ENCODE measurements at places on chromosomes 11 and 22. TPM values are rescaled to one million over a fixed set of nuclear protein-coding genes. Genes with fewer than 3 reads are reported as not detected.

- no peaks in the 10 kb centered on the region for H3K27me3 ChIP-seq
- peaks cover 26% of the 10 kb centered on the region for H3K4me1 ChIP-seq
- H3K36me3 ChIP-seq: peaks cover 11% of the 10 kb centered on the region
- H3K27ac ChIP-seq: peak overlapping the region; percentile 64
- no peak overlapping the region for H3K4me3 ChIP-seq
Measured at GRCh38 chr11:923691-924405, 1.8 kb upstream of the AP2A2 start.

DNA sequence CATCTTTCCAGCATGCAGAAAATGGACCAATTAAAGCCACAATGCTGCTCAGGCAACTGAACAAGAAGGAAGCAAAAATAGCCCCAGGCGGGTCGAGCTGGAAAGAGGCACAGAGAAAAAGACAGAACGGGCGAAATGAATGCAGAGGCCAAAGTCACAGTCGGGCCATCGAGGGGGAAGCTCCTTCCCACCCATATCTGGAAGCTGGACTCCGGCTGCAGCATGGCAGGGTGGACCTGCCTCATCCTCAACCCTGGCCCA, 58.6 kb upstream of the PRDM11 start:
- H3K27ac ChIP-seq: no peak overlapping the region
- peaks cover 10% of the 10 kb centered on the region for H3K27me3 ChIP-seq
- no peaks in the 10 kb centered on the region for H3K36me3 ChIP-seq

GRCh38 chr11:61475433-61475832, 33.1 kb upstream of the LRRC10B start:
- no peaks in the 10 kb centered on the region for H3K27me3 ChIP-seq
- H3K4me1 ChIP-seq: peaks cover 4% of the 10 kb centered on the region
- no peak for DNase-seq
- H3K27ac ChIP-seq: no peak overlapping the region

DNA sequence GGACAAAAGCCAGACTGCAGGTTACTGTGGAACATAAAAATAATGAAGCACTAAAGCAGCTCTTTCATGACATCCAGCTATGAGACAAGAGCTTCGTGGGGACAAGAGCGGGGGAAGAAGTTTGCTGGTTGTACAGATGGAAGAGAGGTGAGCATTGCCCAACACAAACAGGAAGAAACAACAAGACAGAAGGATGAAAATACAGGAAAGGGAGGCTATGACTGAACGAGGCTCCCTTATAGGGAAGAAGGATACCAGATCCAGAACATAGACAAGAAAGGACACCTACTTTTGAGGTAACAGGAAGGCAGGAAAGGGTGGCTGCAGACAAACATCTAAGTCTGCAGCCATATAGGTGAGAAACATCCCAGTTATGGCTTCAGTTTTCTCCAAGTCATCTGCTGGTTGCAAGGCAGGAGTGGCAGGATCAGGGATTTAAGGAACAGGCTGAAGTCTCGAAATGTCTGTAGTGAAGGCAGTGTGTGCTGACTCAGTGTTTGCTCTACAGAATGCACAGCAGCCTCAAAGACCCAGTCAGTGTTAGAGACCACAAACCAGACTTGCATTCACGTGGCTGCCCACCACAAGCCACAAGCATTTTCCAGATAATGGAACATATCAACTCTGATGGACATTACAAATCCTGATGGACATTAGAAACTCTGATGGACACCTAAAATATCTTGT, 1.9 kb downstream of the CLTCL1 start:
- peak; percentile 22 for DNase-seq
- H3K4me1 ChIP-seq: peaks cover 25% of the 10 kb centered on the region
- H3K27me3 ChIP-seq: peaks cover 37% of the 10 kb centered on the region
- H3K36me3 ChIP-seq: no peaks in the 10 kb centered on the region
- H3K27ac ChIP-seq: no peak overlapping the region

DNA sequence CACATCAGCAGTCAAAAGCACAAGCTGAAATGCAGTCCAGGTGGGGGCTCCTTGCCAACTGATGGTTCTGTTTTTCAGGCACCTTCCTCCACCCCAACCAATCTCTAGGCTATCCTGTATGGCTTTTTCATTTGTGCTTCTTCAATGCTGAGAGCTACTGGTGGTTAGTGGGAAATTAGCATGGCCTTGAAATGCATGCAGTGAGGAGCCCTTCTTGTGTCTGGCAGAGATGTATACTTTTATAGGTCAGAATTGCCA, 167.4 kb downstream of the NAV2 start:
- H3K4me1 ChIP-seq: no peaks in the 10 kb centered on the region
- no peak overlapping the region for H3K4me3 ChIP-seq
- no peak for DNase-seq
- H3K27me3 ChIP-seq: peaks cover 3% of the 10 kb centered on the region
- H3K36me3 ChIP-seq: no peaks in the 10 kb centered on the region
- H3K27ac ChIP-seq: no peak overlapping the region

DNA sequence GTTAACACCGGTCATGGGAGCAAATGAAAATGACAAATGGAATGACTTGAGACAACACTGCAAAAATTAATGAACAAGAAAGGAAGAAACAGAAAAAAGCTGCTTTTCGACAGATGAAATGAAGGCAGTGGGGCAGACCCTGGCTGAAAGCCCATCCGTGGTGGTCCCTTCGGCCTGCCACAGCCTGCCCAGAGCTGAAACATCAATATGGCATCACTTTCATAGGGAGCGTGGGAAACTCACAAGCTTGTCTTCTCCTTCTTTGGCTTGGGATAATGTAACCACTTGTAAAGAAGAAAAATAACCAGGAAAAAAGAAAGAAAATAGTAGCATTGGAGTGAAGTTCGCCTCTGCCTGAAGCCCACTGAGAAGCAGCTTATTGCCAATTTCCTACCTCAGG, 78.8 kb downstream of the CTTN start:
- H3K4me1 ChIP-seq: no peaks in the 10 kb centered on the region
- H3K4me3 ChIP-seq: no peak overlapping the region
- no peak overlapping the region for H3K27ac ChIP-seq
- no peak for DNase-seq

- H3K36me3 ChIP-seq: peaks cover 43% of the 10 kb centered on the region
- H3K4me1 ChIP-seq: peaks cover 66% of the 10 kb centered on the region
- H3K27me3 ChIP-seq: peaks cover 16% of the 10 kb centered on the region
- peak overlapping the region; percentile 100 for H3K4me3 ChIP-seq
- DNase-seq: peak; percentile 52
Measured at GRCh38 chr11:62544581-62545436, 1.8 kb downstream of the AHNAK start.

- no peaks in the 10 kb centered on the region for H3K36me3 ChIP-seq
- no peaks in the 10 kb centered on the region for H3K27me3 ChIP-seq
- no peak overlapping the region for H3K27ac ChIP-seq
Measured at GRCh38 chr11:41403458-41403857, 56.0 kb downstream of the LRRC4C start.

GRCh38 chr11:92225125-92225567, 528 bp downstream of the FAT3 start:
- peaks cover 45% of the 10 kb centered on the region for H3K27me3 ChIP-seq
- H3K36me3 ChIP-seq: no peaks in the 10 kb centered on the region
- H3K4me1 ChIP-seq: no peaks in the 10 kb centered on the region
- no peak overlapping the region for H3K4me3 ChIP-seq

DNA sequence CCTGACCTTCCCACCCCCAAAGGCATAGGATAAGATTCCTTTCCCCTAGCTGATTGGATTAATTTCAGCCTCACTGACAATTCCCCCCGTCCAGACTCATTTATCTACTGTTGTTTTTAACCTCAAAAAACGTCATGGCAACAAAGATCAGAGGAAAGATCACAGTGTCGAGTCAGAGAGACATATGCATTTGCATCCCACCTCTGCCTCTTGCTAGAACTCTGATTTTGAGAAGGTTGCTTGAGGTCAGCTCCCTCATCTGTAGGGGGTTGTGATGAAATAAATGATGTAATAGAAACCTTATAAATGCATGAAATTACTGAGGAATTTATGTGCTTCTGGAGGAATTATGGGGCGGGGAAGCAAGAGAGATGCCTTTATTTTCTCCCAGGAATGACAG, 53.3 kb upstream of the SYN3 start:
- H3K36me3 ChIP-seq: no peaks in the 10 kb centered on the region
- no peaks in the 10 kb centered on the region for H3K27me3 ChIP-seq
- no peaks in the 10 kb centered on the region for H3K4me1 ChIP-seq
- DNase-seq: no peak
- H3K27ac ChIP-seq: no peak overlapping the region

GRCh38 chr11:6799402-6799801, at the start of gene OR6A2:
TSS of gene OR6A2 (minus strand) at chr11:6799689. CDS start at chr11:6795708, 3,981 bp downstream.
- DNase-seq: no peak
- H3K4me3 ChIP-seq: no peak within 1 kb of the TSS
- peaks cover 4% of the 10 kb centered on the region for H3K27me3 ChIP-seq
- no peaks in the 10 kb centered on the region for H3K36me3 ChIP-seq
- no peak within 1 kb of the TSS for H3K27ac ChIP-seq
- no peaks in the 10 kb centered on the region for H3K4me1 ChIP-seq

- H3K4me1 ChIP-seq: no peaks in the 10 kb centered on the region
- H3K4me3 ChIP-seq: no peak overlapping the region
- no peak for DNase-seq
Measured at GRCh38 chr22:26804911-26805539, 147.6 kb downstream of the MIAT start.

- no peaks in the 10 kb centered on the region for H3K36me3 ChIP-seq
- H3K4me1 ChIP-seq: peaks cover 17% of the 10 kb centered on the region
- H3K27ac ChIP-seq: no peak within 1 kb of the TSS
- H3K27me3 ChIP-seq: peaks cover 33% of the 10 kb centered on the region
Measured at GRCh38 chr11:66420671-66421476, at the start of gene NPAS4. TSS of gene NPAS4 (plus strand) at chr11:66421035. CDS start at chr11:66421180, 145 bp downstream.

SLC22A25 gene
- not detected for total RNA-seq

OR51B2 gene
- not detected for total RNA-seq

ISX gene
- total RNA-seq: not detected

HOATZ gene
- not detected for total RNA-seq

PLEKHB1 gene
- total RNA-seq: 8.6 TPM

TRIM3 gene
- total RNA-seq: 9.9 TPM

TXN2 gene
- 72.3 TPM for total RNA-seq

NFAM1 gene
- 0.63 TPM for total RNA-seq

Measured in activated CD4-positive, alpha-beta memory T cell treated with anti-CD3 and anti-CD28 coated beads, Interleukin-2, amount 10 ng/mL, durations not matched to agents 7 days and 5 days (primary cell).